Fibroblast of skin of left quadriceps (primary cell): ENCODE measurements at places on chromosomes 4 and X.

DNA sequence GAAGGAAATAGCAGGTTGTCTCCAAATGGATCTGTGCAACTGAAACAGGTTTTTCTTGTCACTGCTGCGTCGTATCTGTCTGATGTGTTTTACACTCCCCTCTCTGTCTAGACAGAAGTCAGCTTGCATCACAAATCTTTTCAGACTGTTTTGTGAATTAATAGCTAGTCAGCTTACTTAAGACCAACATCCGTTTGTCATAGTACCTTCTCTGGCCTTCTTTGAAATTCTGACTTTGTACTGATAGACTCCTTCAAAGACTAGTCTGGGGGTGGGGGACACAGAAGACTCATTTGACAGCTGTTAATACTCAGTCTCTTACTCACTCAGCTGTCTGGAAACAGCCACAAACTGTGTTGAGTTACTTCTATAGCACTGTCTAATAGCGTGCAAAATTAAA, 197.8 kb downstream of the PALLD start:
- DNase-seq: peak; percentile 55

GRCh38 chr4:38989487-38989886, 42.7 kb downstream of the TMEM156 start:
- DNase-seq: no peak

- no peak for DNase-seq
Measured at GRCh38 chr4:73034896-73035295, 34.6 kb downstream of the COX18 start.

- no peak for DNase-seq
Measured at GRCh38 chr4:128379860-128380259, 92.2 kb upstream of the PGRMC2 start.

- no peak for DNase-seq
Measured at GRCh38 chr4:165136529-165136928, 23.9 kb upstream of the TMEM192 start.
